ENCODE measurements at places on chromosomes 5 and 9.

DNA sequence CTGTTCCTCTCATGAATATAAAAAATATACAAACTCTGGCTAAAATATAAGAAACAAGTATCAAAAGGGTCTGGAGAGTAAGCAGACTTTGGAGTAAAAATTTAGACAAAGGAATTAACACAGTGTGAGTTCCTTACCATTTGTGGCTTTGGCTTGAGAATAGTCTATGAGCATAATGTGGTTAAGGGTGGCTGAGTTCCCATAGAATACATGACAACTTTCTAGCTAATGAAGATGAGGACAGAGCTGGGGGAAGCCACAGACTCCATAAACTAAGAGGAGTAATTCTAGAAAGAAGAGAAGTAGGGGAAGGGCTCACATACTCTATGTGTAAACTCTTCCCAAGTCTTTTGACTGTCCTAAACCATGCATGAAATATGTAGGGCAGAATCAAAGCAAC lies 79.4 kb downstream of the CAAP1 start:
- no peak for DNase-seq

DNA sequence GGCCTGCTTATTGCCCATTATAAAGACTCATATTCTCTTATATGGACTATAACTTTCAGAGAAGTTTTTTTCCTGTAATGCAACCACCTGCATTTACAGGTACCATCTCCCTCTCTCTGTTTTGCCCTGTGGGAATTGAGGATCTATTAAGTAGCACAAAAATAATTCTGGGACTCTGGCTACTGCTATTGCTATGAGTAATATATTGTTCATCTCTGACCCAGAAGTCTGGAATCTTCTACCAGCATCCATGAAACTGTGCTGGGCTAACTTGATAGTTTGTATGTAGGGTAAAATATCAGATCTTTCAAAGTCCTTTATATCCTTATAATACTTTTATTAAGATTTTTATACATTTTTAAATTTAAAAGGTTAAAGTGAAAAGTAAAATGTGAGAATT lies 607.2 kb downstream of the EFNA5 start:
- no peak for DNase-seq

DNA sequence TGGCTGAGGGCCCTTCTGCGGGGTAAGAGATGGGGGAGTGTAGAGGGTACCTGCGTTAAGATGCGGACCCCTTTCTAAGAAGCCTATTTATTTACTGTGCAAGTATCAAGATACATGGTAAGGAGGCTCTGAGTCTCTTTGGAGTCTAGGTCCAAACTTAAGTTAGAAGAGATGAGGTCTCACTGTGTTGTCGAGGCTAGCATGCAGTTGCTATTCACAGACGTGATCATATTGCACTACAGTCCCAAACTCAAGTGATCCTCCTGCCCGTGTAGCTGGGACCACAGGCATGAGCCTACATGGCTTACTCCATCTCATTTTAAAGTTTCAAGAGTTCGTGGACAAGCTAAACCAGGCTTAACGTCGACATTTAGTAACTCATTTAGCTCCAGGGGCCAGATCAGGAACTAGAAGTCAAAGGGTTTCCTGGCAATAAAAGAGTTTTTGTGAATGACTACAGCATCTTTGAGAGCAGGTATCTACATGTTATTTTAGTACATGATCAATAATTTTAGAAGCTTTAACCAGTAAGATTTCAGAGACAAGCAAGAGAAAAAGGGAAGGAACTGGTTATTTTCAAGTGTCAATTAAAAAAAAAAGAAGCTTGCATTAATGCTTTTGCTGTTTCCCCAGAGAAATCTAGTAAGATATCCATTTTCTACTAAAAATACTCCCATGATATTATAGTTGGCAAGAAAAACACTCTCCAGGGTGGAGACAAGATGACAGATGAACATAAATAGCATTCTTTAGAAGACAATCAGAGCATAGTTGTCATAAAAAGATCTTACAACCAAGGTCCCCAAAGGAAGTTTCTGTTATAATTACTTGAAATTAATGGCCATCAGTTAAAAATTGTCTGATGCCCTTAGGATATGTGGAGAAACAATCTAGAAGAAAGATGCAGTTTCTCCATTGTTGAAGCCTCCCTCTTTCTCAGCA lies 141.3 kb downstream of the SCAMP1 start:
- DNase-seq, result no peak

DNA sequence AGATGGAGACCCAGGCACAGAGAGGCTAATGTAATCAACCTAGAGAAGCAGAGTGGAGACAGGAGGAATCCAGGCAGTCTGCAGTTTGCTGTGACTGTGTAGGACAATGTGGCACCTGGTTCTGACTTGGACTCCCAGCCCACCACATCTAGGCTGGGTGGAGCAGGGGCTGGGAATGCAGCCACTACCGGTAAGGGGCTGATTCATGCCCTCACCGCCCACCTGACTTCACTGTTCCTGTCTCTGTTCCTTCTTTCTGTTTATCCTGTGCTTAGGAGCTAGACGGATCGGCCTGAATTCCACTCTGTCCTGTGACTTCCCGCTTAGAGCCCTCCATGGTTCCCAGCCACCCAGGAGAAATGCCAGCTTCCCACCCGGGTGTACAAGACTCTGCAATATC lies 2.6 kb downstream of the PDLIM4 start:
- no peak for DNase-seq

GRCh38 chr9:2281031-2281802 lies 266.1 kb downstream of the SMARCA2 start:
- DNase-seq, result no peak

- no peak for DNase-seq
Observed at GRCh38 chr5:122591828-122592227, 183.1 kb upstream of the SNX2 start.

DNA sequence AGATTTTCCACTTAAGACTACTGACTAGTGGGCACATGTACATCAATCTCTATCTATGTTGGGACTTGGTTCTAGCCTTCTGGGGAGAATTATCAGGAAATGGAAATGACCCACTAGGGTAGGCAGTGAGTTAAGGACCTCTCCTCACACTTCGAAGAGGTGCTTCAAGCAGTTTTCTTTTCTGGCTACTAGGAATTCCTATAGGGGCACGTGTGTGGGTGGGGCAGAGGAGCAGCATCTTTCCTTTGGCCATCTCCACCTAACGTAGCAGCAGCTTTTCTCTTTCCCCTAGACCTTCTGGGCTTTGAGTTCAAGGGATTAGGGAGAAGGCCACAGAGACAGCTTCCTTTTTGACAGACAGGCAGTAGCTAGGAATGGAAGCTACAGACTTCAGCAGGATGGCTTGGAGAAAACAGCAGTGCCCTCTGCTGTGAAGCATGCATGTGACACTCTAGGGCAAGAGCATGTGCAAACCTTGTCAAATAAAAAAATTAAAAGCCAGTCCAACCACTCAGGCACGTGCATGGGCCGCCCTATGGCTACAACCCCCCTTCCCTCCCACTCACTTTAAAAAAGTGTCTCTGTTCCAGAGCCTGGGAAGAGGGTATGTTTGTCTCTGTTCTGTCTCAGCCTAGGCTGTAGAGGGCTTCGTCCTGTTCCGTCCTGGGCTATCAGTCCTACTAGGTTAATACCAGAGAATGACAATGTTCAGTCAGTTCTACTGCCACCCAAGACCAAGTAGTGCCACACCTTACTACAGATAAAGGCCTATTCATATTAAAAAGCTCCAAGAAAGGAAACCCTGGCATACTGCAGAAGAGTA lies 8.7 kb upstream of the GFRA3 start:
- DNase-seq, result no peak

Measured in CD4-positive, alpha-beta T cell treated with Interleukin-6 at 100 ng/mL for 8 hours (primary cell).